ENCODE measurements at places on chromosomes 5 and 9.

DNA sequence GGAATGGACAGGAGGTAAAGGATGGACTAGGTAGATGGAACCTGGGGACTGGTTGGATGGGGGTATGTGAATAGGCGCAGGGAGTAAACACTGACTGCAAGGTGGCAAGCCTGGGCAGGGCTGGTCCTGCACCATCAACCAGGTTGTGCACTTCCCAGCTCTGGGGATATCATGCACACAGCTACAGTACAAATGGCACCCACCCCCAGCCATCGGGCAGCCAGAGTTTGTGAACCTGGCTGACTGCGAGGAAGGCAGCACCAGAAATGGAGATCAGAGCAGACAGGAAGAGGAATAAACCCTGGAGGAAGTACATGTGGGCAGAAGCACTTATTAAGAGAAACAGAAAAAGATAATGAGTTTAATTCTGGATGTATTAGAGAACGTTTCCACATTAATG lies 229.1 kb downstream of the ESM1 start:
- no peak for DNase-seq

DNA sequence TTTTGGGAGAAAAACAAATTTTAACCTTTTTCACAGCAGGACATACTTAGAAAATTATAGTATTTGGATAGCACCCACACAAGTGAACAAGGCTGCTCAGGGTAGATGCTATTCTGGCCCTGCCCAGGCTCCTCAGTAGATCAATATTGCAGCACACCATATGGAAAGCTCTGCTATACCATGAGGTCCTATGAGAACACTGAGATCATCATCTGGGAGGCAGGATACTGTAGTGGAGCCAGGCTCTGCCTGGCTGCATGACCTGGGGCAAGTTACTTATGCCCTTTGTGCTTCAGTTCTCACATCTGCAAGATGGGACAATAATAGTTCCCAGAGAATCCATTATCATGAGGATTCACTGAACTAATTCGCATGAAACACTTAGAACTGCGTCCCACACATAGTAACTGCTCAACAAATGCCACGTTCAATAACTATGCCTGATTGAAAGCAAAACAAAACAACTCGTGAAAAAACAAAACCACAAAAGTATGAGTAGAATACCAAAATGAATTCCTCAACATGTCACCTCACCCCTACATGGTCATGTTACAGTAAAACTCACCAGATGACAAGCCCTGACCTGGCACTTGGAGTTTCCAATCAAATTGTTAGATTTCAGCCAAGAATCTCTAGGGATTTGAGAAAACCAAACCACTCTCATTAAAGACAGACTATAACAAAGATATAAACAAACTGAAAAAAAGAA lies 31.9 kb downstream of the ARSB start:
- no peak for DNase-seq

GRCh38 chr5:69043655-69043996 lies 50.2 kb upstream of the SLC30A5 start:
- DNase-seq, result no peak

GRCh38 chr5:179869101-179869500 lies 10.5 kb upstream of the MRNIP start:
- DNase-seq, result no peak

DNA sequence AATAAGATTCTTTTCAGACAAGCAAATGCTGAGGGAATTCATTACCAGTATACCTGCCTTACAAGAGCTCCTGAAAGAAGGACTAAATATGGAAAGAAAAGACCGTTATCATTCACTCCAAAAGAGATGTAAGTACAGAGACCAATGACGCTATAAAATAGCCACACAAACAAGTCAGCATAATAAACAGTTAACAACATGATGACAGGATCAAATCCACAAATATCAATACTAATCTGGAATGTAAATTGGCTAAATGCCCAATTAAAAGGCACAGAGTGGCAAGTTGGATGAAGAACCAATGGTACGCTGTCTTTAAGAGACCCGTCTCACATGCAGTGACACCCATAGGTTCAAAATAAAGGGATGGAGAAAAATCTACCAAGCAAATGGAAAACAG lies 349.6 kb upstream of the MPDZ start:
- DNase-seq, result no peak

DNA sequence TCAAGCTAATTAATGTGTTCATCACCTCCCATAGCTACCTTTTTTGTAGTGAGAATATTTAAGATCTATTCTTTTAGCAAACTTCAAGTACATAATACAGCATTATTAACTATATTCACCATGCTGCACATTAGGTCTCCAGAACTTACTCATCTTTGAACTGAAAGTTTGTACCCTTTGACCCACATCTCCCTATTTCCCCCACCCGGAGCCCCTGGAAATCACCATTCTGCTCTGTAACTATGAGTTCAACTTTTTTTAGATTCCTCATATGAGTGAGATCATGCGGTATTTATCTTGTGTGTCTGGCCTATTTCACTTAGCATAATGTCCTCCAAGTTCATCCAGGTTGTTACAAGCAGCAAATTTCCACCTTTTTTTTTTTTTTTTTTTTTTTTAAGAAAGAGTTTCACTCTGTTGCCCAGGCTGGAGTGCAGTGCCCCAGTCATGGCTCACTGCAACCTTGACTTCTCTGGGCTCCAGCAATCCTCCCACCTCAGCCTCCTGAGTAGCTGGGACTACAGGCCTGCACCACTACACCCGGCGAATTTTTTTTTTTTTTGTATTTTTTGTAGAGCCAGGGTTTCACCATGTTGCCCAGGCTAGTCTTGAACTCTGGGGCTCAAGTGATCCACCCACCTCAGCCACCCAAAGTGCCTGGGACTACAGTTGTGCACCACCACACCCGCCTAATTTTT lies 100.4 kb upstream of the SAP30L start:
- no peak for DNase-seq

DNA sequence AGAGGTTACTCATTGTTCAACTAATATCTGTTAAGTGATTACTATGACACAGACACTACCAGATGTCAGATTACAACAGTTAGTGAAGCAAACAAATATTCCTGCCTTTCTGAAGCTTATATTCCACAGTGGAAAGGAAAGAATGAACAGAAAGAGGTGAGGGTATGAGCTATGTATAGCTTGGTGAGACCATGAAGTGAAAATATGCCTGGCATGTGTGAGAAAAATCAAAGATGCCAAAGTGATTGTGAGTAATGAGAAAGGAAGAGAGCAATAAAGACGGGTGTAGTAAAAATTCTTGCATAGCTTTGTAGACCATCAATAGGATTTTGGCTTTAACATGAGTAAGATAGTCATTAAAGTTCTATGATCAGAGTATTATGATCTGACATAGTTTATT lies 734.5 kb upstream of the NUDT12 start:
- no peak for DNase-seq

DNA sequence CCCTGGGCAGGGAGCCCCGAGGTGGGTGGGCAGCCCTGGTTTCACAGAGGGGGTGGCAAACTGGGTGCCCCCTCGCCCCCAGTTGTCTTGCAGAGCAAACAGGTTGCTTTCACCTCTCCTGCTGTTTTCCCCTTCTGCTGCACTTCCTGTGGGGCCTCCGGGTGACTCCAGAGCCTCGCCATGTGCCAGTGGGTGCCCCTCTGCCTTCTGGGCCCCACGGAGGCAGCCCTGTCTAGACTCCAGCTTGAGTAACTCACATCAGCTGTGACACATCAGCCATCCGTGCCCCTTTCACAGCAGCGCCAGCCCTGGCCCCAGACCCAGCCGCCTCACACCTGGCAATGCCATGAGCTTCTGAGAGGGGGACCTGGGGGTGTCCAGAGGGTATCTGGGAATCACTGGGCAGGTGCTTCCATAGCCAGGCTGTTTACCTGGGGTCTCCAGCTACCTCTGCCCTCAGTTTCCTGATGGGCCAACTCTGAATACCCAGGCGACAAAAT lies 36.9 kb downstream of the ADAMTSL2 start:
- DNase-seq, result no peak
